ENCODE measurements at places on chromosomes 13 and 19.
A peak's percentile ranks its signal among the peaks of the same experiment; 100 is the strongest.

DNA sequence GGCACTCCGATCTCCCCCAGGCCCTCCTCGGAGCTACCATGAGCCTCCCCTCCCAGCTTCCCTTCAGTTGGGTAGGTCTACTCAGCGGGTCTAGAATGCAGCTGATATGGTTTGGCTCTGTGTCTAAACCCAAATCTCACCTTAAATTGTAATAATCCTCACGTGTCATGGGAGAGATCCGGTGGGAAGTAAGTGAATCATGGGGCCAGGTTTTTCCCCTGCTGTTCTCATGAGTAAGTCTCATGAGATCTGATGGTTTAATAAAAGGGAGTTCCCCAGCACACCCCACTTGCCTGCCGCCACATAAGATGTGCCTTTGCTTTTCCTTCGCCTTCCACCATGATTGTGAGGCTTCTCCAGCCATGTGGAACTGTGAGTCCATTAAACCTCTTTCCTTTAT is 14.5 kb upstream of the DOCK9 start:
- no peak for DNase-seq

DNA sequence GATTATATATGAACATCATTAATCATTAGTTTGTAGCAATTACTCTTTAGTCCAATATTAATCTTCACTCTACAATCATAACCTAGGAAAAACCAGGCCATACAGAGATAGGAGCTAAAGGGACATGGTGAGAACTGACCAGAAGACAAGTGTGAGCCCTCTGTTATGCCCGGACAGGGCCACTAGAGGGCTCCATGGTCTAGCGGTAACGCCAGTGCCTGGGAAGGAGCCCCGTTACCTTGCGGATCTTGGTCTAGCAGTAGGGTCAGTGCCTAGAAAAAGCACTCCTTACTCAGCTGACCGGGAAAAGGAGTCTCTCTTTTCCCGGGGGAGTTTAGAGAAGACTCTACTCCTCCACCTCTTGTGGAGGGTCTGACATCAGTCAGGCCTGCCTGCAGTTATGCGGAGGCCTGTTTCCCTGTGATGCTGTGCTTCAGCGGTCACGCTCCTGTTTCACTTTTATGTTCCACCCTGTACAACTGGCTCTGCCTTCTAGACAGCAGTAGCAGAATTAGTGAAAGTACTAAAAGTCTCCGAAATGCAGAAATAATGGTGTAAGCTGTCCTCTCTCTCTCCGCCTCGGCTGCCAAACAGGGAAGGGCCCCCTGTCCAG is 13.8 kb downstream of the OR7D4 start:
- DNase-seq: peak; percentile 76

- no peak for DNase-seq
These were observed 9.7 kb downstream of the BCKDHA start for GRCh38 chr19:41407271-41407670.

DNA sequence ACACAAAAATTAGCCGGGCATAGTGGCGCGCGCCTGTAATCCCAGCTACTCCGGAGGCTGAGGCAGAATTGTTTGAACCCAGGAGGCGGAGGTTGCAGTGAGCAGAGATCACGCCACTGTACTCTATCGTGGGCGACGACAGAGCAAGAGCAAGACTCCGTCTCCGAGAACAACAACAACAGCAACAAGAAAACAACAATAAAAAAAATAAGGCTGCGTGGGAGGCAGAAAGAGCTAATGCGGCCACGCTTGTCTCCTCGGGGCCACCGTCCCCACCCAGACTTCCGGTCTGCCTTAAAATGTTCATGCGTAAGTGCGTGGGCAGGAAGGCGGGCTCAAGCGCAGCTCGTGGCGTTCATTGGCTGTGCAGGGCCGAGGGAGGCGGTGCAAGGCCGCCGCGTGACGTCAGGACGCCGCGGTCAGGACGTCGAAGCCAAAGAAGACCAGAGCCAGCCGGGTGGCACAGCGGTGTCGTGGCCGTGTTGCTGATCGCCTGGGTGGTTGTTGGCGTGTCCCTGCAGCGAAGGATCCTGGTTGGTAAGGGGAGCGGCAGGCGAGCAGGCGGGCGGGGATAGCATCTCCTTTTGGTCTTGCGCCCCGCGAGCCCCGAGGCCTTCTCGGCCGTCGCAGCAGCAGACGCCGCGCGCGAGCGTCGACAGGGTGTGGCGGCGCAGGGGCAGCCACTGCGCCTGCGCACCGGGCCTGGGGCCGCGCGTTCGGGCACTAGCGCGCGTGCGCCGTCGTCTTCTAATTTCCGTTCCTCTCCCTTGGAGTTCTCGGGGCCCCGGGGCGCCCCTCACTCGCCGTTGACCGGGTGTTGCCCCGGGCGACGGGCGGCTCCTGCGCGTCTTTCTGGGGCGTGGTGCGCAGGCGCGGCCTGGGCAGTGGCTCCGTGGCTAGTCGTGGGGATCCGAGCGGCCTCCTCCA is at the start of gene LENG8:
Gene LENG8 (plus strand): TSS at position 426 of the 927 bp plus-strand sequence. CDS start 2,146 bp downstream, outside the sequence.
- DNase-seq: peak; percentile 98

- no peak for DNase-seq
These were observed 1917.4 kb downstream of the OLFM4 start for GRCh38 chr13:54945973-54946372.

Measured in activated CD4-positive, alpha-beta T cell treated with anti-CD3 and anti-CD28 coated beads for 48 hours (primary cell).